ENCODE measurements at places on chromosomes 7 and 10. TPM values are rescaled to one million over a fixed set of nuclear protein-coding genes. Genes with fewer than 3 reads are reported as not detected.

GRCh38 chr7:122975341-122975740, 20.2 kb downstream of the TAS2R16 start:
- H3K27me3 ChIP-seq: peaks cover 22% of the 10 kb centered on the region
- no peak overlapping the region for H3K27ac ChIP-seq
- H3K4me1 ChIP-seq: no peaks in the 10 kb centered on the region
- H3K36me3 ChIP-seq: no peaks in the 10 kb centered on the region

The CTTNBP2 gene
- total RNA-seq: 0.17 TPM

The CRYGN gene
- total RNA-seq: not detected

The HYAL4 gene
- total RNA-seq: not detected

The VENTX gene
- not detected for total RNA-seq

Measured in MCF 10A (cell line).